ENCODE measurements at places on chromosomes 16 and 17.

GRCh38 chr16:4852221-4852872, 5.1 kb downstream of the UBN1 start:
- no peak for DNase-seq

DNA sequence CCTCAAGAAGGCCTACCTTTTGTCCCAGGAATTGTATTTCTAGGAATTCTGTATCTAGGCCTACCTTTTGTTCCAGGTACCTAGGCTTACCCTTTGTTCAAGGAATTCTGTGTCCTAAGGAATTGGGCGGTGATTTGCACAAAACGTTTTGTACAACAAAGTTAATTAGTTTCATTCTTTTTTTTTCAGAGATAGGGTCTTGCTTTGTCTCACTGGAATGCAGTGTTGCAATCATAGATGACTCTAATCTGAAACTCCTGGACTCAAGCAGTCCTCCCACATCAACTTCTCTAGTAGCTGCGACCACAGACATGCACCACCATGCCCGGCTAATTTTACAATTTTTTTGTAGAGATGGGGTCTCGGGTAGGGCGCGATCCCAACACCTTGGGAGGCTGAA, 7.0 kb downstream of the CDR2L start:
- DNase-seq, result no peak

DNA sequence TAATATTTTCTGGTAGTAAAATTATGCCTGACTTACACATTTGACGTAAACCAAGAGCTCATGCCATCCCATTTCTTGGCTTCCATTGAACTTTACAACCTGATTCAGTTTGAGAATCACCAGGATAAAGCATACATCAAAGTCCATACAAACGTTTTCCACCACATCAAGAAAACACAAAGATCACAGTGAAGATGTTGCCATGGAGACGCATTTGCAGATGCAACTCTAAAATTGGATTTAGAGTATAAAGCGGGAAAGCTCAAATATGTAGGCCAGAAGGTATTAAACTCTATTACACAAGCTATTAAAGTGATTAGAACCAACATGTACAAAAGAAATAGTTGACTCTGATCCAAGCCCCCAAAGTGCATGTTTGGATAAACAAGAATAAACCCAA, 10.4 kb downstream of the C16orf46 start:
- no peak for DNase-seq

DNA sequence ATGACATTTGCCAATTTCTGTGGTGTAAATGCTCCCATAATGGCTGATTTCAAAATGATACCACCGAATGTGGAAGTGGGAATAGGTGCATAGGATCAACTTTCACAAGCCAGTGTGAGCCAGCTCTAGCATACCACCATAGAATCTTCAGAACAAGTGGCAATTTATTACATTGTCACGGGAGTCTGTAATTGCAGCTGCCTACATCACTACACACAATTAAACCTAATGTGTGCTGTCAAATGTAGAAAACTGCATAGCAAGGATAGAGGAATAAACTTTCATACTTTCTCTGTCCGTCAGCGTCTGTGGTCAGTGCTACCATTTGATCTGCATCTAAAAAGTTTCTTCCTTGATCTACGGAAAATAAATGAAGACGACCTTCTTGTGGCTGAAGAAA, 417.8 kb upstream of the TOM1L1 start:
- no peak for DNase-seq

DNA sequence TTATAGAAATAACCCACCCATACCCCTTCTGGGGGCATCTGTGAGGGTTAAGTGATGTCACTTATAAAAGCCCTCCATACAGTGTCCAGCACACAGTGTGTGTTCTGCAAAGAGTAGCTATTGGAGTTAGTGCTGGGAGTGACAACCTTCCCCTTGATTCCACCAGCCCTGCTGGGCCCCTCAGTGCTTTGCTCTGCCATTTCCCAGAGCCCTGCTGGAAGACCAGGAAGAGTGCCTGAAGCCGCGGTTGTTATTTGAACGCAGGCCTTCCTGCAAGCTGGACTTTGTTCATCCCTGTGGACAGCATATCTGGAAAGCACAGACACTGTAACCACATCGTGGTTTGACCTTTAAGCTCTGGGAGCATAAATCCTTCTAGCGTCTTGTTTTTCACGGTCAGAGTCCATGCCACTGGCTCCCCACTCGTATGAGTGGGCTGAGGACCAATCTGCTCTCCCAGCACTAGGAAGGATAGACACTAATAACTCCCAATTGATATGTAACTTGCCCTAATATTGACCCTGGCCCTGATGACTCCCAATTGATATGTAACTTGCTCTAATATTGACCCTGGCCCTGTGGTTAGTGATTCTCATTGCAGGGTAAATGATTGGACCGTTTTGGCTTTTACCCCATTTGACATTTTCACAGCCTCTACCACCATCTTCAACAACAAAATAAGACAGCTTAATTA, 297.1 kb upstream of the MAF start:
- DNase-seq, result no peak
